Heart left ventricle (tissue), 16 donors: ENCODE measurements at places on chromosomes 7 and 10. TPM values are rescaled to one million over a fixed set of nuclear protein-coding genes. Genes with fewer than 3 reads are reported as not detected.

GRCh38 chr10:99770408-99771045 is 11.9 kb upstream of the ABCC2 start:
- H3K27me3 ChIP-seq, result no peaks in the 10 kb centered on the region
- no peaks in the 10 kb centered on the region for H3K4me1 ChIP-seq
- no peak overlapping the region for H3K4me3 ChIP-seq
- no peaks in the 10 kb centered on the region for H3K36me3 ChIP-seq
- no peak overlapping the region for H3K27ac ChIP-seq

- no peaks in the 10 kb centered on the region for H3K27me3 ChIP-seq
- no peak overlapping the region for H3K4me3 ChIP-seq
- no peak for DNase-seq
Measured at GRCh38 chr7:24328894-24329293, 44.9 kb downstream of the NPY start.

GRCh38 chr7:154968336-154969001 is 34.5 kb downstream of the PAXIP1 start:
- no peaks in the 10 kb centered on the region for H3K27me3 ChIP-seq
- DNase-seq, result no peak
- no peaks in the 10 kb centered on the region for H3K4me1 ChIP-seq
- no peak overlapping the region for H3K27ac ChIP-seq
- H3K4me3 ChIP-seq, result no peak overlapping the region

DNA sequence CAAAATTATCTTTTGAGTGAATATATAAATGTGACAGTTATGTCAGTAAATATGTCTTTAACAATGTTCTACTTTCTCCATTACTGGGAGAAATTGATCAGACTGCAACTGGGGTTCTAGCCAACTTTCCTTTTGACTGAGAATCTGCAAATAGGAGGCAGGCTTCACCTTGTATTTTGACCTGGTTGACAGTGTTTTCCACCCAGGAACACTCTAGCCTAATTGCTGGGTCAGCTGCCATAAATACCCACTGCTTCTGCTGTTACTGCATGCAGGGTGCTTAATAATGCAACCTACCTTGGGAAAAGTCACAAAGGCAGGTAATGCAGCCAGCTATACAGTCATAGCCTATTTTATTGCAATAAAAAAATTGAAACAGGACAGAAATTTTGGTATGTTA is 319.0 kb downstream of the DGKB start:
- H3K36me3 ChIP-seq, result no peaks in the 10 kb centered on the region
- no peaks in the 10 kb centered on the region for H3K27me3 ChIP-seq
- H3K4me1 ChIP-seq, result no peaks in the 10 kb centered on the region
- DNase-seq, result no peak
- H3K27ac ChIP-seq, result no peak overlapping the region

GRCh38 chr7:17320657-17321056 is 22.2 kb downstream of the AHR start:
- peaks cover 41% of the 10 kb centered on the region for H3K4me1 ChIP-seq
- H3K36me3 ChIP-seq, result peaks cover 34% of the 10 kb centered on the region
- no peak for DNase-seq
- H3K4me3 ChIP-seq, result no peak overlapping the region

Gene ASB15
- 26.9 TPM for total RNA-seq
